ENCODE measurements at places on chromosomes 11 and 22.

- no peaks in the 10 kb centered on the region for H3K27me3 ChIP-seq
- H3K4me1 ChIP-seq: no peaks in the 10 kb centered on the region
- no peak overlapping the region for H3K4me3 ChIP-seq
Observed at GRCh38 chr11:73467505-73467904, 91.3 kb downstream of the RELT start.

DNA sequence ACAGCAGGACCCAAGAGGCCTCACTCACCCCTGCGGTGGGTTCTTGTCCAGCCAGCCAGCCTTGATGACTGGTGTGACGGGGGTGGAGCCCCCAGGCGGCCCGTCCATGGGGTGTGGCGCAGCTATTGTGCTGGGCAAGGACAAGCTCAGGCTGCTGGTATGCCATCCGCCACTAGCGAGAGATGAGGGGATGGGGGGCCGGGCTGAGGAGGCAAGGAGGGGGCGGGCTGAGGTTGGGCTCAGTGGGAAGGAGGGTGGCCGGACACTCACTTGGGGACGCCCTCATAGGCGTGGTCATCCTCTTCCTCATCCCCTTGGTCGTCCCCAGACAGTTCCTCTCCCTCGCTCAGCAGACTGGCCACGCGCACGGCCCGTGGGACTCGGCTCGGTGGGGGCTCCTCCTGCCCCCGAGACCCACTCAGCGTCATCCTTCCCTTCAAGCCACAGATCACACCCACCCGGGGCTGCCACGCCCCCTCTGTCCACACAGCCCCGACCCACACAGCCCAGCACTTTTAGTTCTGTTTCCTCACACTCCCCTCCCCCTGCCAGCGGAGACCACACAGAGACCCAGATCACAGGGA, 38.0 kb upstream of the PDE2A start:
- DNase-seq: no peak
- H3K27me3 ChIP-seq: no peaks in the 10 kb centered on the region
- no peak overlapping the region for H3K4me3 ChIP-seq
- no peak overlapping the region for H3K27ac ChIP-seq
- H3K36me3 ChIP-seq: peaks cover 15% of the 10 kb centered on the region

GRCh38 chr22:17199003-17199731, 20.1 kb downstream of the ADA2 start:
- no peaks in the 10 kb centered on the region for H3K27me3 ChIP-seq
- no peak overlapping the region for H3K27ac ChIP-seq
- no peak overlapping the region for H3K4me3 ChIP-seq
- H3K4me1 ChIP-seq: peaks cover 2% of the 10 kb centered on the region
- no peak for DNase-seq
- peaks cover 7% of the 10 kb centered on the region for H3K36me3 ChIP-seq

GRCh38 chr11:61150706-61151544, 10.3 kb downstream of the VPS37C start:
- no peak overlapping the region for H3K4me3 ChIP-seq
- no peak overlapping the region for H3K27ac ChIP-seq
- peaks cover 20% of the 10 kb centered on the region for H3K36me3 ChIP-seq
- H3K4me1 ChIP-seq: peaks cover 26% of the 10 kb centered on the region

GRCh38 chr11:128802358-128802981, 64.6 kb downstream of the KCNJ1 start:
- H3K27me3 ChIP-seq: no peaks in the 10 kb centered on the region
- H3K36me3 ChIP-seq: peaks cover 13% of the 10 kb centered on the region
- DNase-seq: no peak
- H3K4me1 ChIP-seq: peaks cover 22% of the 10 kb centered on the region
- no peak overlapping the region for H3K4me3 ChIP-seq

- DNase-seq: no peak
- H3K27ac ChIP-seq: no peak overlapping the region
- H3K27me3 ChIP-seq: no peaks in the 10 kb centered on the region
- H3K36me3 ChIP-seq: no peaks in the 10 kb centered on the region
Observed at GRCh38 chr11:97454988-97455387, 1065.2 kb downstream of the JRKL start.
